ENCODE measurements at places on chromosomes 2 and 18.

- no peak for DNase-seq
Measured at GRCh38 chr2:236536727-236537398, 32.8 kb upstream of the ACKR3 start.

DNA sequence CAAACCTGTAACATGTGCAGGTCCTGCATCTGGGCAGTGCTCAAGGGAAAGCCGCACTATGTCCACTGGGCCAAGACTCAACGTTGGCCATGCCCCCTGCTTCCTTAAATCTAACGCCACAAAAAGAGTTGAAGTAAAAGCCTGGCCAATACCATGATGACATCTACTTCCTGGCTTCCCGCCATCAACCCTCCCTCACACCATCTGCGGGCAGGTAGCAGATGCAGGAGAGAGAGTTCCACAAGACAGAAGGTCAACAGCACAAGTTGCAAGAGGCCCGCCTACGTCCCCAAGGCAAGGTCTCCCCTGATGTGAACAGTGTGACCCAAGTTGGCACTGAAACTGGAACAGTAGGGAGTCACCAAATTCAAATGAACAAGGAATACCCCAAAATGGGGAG is 48.4 kb downstream of the ABCG8 start:
- DNase-seq: no peak

DNA sequence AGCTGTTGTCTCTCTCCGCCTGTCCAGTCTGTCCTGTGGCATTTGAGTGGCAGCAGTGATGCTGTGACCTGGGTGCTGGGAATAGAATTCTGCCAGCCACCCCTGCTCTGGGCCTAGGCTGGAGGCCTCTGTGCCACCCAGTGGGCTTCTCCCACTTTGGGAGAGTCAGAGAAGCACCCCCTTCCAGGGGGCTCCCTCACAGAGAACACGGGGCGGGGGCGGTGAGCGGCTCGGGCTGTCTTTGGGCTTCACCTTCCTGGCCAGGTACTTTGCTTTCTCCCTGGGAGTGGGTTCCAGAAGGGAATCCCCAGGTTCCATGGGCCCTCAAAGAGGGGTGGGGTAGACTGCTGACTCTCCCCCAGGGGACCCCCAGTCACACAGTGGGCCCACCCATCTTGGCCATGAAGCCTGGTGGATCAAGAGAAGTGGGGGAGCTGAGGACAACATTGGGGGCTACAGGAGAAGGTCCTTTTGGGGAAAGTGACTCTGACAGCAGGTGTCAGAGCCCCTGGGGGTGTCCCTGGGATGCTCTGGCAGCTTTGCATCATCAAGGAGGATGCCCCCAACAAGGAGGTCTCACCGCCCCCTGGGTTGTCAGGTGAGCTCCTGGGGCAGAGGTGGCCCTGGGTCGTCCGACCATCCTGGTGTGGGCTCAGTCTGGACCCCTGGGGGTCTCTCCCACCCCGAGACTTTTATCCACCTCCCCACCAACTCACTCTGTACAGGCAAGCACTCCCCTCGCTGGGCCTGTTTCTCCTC is 18.8 kb upstream of the BOK start:
- DNase-seq: no peak

DNA sequence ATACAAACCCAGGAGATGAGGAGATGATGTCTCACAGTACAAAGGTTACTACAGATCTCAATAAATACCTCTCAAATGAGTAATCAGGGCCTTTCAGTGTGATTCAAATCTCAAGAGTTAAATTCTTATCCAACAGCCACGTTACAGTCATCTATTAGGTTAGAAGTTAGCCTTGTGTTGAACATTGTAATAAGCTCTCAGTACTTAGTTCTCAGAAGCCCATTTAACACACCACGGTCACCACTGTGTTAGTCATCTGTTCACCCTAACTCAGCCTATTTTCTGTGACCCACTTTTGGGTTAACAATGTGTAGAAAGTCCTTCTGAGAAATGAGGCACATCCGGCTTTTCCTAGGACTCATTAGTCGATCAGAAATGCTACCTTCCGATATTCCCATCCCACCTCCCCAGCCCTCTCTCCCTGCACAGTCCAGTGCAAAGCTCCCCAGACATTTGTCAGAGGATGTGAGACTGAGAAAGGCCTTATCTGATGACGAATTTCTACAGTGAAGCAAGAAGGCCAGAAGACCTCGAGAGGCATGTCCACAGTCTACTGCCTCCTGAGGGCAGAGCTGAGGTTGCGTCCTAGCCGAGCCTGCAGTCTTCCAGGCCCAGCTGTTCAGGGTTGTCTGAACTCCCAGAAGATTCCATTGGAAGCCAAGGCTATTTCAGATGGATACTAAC is 92.6 kb downstream of the ACTR2 start:
- DNase-seq: no peak

GRCh38 chr18:9714266-9715087 is 6.4 kb downstream of the RAB31 start:
- DNase-seq: no peak

DNA sequence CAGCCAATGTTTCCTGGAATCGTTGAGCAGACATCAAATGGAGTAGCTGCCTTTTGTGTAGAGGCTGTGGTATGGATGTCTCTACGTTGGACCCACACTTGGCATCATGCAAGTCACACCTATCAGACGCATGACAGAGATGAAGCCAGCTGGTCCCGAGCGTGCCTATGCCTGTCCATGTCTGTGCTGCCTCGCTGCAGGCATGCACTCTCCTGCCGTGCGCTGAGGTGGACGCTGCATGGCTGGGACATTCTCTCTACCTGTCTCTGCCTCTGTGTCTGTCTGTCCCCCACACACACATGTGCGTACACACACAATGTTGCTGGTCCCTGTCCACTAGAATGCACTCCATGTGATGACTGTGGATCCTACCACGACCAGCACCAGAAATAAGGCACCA is 514.2 kb upstream of the MYT1L start:
- no peak for DNase-seq
